Activated CD4-positive, alpha-beta memory T cell treated with anti-CD3 and anti-CD28 coated beads for 36 hours (primary cell): ENCODE measurements at places on chromosomes 2 and 18.

DNA sequence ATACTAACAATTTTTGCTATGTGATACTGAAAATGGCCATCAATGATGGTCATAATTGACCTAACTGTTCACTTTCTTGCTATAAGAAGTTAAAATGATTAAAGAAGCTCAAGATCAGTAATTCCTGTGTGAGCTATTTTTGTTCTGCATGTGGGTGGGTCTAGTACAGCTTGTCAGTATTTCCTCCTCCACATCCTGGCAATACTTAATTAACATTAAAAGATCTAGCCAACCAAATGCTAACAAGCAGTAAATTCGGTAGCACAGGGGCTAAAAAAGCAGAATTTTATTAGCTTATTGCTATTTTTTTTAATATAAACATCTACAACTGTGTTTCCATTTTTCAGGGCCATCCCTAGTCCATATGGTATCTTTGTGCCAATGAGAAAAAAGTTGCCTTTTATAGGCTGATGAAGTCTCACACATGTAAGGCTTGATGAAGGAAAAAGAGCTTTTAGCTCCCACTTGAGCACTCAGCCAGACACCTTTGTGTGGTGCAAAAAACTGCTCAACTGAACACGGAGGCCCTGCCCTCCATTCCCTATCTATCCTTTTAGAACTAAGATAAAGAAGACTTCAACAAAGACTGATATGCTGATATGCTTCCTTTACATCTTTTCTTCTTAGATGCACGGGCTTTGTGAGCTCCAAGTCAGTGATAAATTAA, 4.9 kb upstream of the PNO1 start:
- no peak overlapping the region for H3K4me3 ChIP-seq
- peaks cover 35% of the 10 kb centered on the region for H3K4me1 ChIP-seq
- peaks cover 2% of the 10 kb centered on the region for H3K36me3 ChIP-seq

DNA sequence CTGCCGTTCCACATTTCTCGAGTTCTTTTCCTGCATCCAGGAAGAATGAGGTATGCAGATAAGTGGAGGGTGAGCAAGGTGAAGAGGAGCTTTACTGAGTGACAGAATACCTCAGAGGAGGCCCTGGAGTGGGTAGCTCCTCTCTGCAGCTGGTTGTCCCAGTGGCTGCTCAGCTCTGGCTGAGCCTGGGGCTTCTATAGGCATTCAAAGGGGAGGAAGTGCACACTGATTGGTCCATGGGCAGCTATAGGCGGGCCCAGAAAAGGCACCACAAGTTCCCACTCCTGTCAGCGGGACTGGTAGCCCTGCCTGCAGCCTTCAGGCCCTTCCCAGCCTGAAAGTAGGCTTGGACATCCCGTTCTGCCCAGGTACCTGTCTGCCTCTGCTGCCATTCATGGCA, 94.7 kb downstream of the DOK6 start:
- DNase-seq = no peak
- no peaks in the 10 kb centered on the region for H3K4me1 ChIP-seq
- no peak overlapping the region for H3K4me3 ChIP-seq
- H3K36me3 ChIP-seq = no peaks in the 10 kb centered on the region
- H3K27ac ChIP-seq = no peak overlapping the region

- no peak overlapping the region for H3K27ac ChIP-seq
- H3K27me3 ChIP-seq = no peaks in the 10 kb centered on the region
- H3K36me3 ChIP-seq = peaks cover 23% of the 10 kb centered on the region
- peak overlapping the region; percentile 94 for H3K4me3 ChIP-seq
- peak; percentile 13 for DNase-seq
Measured at GRCh38 chr18:36128530-36128870, 640 bp downstream of the SLC39A6 start.

- H3K27me3 ChIP-seq = peaks cover 5% of the 10 kb centered on the region
- no peak overlapping the region for H3K27ac ChIP-seq
- H3K4me1 ChIP-seq = peaks cover 11% of the 10 kb centered on the region
- H3K36me3 ChIP-seq = no peaks in the 10 kb centered on the region
- no peak for DNase-seq
Measured at GRCh38 chr2:172964511-172965139, 111.0 kb upstream of the MAP3K20 start.

DNA sequence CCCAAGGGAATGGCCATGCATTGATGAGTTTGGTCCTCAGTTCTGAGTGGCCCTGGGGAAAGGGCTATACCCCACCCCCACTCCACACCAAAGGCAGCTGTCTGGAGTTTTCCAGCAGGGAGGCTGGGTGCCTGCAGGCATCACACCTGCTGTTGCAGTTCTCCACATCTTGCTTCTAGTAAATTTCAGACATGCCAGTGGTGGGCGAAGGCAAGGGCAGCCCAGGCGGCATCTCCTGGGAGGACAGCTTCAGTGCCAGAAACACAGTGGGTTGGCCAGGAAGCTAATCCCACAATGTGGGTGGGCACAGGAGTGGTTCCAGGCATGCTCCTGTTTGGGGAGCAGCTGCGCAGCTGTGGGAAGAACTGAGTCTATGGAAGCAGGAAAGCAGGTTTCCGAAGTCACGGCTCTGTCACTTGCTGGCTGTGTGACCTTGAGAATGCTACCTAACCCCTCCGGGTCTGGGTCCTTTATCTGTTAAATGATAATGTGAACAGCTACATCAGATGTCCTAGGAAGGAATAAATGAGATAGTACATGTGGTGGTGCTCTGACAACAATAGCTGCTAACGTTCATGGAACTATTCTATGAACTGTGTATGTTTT, 84.6 kb upstream of the SPTBN1 start:
- DNase-seq = no peak
- no peaks in the 10 kb centered on the region for H3K36me3 ChIP-seq
- H3K4me1 ChIP-seq = no peaks in the 10 kb centered on the region

DNA sequence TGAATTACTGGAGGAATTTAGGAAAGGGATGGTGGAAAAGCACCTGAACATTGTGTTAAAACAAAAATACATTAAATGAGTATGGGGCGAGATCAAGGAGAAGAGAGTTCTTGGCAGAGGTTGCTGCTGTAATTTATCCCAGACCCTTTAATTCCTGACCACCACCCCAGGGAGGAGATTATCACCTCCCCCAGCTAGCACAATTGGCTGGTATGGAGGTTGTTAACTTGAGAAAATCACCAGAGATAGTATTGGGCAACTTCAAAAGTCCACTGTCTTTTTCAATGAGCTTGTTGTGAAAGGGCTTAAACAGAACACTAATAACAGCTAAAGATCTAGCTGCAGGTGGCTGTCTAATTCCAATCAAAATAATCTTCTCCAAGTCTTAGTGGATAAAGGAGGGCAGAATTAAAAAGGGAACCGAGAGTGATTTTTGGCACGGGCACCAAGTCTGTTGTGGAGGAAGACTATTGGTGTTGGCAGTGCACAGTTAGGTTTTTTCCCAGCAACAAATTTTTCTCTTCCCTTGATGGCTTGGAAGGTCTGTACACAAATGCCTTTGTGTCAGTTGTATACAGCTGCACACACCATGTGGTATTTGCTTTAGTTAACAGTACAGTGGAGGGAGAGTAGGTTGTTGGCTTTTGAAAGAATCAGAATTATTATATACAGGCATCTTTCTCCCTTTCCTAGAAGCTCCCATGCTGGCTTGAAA, 289.5 kb downstream of the SLC4A3 start:
- H3K27ac ChIP-seq = no peak overlapping the region
- no peaks in the 10 kb centered on the region for H3K27me3 ChIP-seq
- no peaks in the 10 kb centered on the region for H3K4me1 ChIP-seq
- DNase-seq = no peak

GRCh38 chr18:79924814-79925731, 26.4 kb downstream of the SLC66A2 start:
- H3K4me1 ChIP-seq = no peaks in the 10 kb centered on the region
- H3K27ac ChIP-seq = no peak overlapping the region
- H3K36me3 ChIP-seq = peaks cover 35% of the 10 kb centered on the region
- H3K4me3 ChIP-seq = no peak overlapping the region
- H3K27me3 ChIP-seq = no peaks in the 10 kb centered on the region
- DNase-seq = peak; percentile 3

DNA sequence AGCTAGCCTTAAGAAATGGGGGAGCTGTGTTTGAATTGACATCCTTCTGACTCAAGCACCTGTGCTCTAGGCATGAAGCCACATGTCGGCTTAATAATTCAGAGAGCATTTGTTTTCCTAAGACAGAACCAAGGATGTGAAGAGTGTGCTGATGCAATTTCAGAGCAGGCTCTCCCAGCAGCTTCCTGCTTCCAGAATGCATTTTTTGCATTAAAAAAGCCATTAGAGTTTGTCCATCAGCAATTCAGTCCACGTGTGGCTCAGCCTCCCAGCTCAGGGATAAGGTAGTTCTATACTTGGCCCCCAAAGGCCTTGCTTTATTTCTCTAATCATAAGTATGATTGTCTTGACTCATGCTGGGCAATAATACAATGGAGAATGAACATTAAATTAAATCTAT, 37.7 kb downstream of the DOCK10 start:
- H3K36me3 ChIP-seq = peaks cover 4% of the 10 kb centered on the region
- no peak overlapping the region for H3K4me3 ChIP-seq
- no peaks in the 10 kb centered on the region for H3K27me3 ChIP-seq
- peaks cover 90% of the 10 kb centered on the region for H3K4me1 ChIP-seq
- peak overlapping the region; percentile 64 for H3K27ac ChIP-seq

DNA sequence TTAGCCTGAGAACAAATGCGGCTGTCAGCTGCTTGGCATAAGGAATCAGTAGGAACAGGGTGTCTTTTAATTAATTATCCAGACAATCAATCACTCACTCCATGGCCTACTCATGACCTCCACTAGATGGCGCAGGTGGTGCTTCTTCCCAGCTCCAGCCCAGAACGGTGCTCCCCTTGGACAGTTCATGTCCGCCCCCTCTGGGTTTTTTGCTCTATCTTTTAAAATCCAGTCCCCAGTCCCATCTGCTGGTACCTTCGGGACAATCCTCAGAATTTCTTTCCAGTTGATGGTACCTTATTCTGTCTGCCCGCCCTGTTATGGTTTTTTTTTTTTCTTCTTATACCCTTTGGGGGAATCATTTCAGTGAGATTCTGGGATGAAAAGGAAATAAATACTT, 99.8 kb downstream of the CACNB4 start:
- no peak overlapping the region for H3K4me3 ChIP-seq
- peak; percentile 57 for DNase-seq
- H3K27me3 ChIP-seq = peaks cover 2% of the 10 kb centered on the region

- H3K4me3 ChIP-seq = no peak overlapping the region
- H3K27ac ChIP-seq = no peak overlapping the region
- DNase-seq = no peak
- H3K27me3 ChIP-seq = no peaks in the 10 kb centered on the region
- H3K36me3 ChIP-seq = peaks cover under 1% of the 10 kb centered on the region
- no peaks in the 10 kb centered on the region for H3K4me1 ChIP-seq
Measured at GRCh38 chr18:48766026-48766425, 184.7 kb downstream of the SMAD7 start.
